Activated CD4-positive, alpha-beta T cell treated with anti-CD3 and anti-CD28 coated beads for 48 hours (primary cell): ENCODE measurements at places on chromosomes 1 and 21.
A peak's percentile ranks its signal among the peaks of the same experiment; 100 is the strongest.

- no peak for DNase-seq
Observed at GRCh38 chr1:29970747-29971325, 734.5 kb downstream of the PTPRU start.

GRCh38 chr1:31617916-31618746 lies 642 bp downstream of the HCRTR1 start:
- peak; percentile 64 for DNase-seq

DNA sequence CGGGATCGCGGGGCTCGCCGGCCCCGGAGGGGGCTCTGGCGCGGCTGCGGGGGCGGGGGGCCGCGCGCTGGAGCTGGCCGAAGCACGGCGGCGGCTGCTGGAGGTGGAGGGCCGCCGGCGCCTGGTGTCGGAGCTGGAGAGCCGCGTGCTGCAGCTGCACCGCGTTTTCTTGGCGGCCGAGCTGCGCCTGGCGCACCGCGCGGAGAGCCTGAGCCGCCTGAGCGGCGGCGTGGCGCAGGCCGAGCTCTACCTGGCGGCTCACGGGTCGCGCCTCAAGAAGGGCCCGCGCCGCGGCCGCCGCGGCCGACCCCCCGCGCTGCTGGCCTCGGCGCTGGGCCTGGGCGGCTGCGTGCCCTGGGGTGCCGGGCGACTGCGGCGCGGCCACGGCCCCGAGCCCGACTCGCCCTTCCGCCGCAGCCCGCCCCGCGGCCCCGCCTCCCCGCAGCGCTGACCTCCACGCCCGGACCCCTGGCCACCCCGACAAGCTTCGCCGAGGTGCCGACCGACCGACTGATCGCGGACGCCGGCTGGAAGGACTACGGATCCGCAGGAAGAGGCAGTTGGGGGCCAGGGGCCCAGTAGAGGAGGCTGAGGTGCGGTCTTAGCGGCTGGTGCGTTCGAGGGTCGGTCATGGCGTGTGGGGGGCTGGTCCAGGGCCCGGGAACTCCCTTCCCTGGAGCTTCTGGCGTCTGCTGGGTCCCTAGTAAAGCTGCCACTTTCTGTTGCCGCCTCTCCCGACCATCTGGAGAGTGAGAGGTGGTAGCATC lies 711 bp downstream of the TRNP1 start:
- peak; percentile 43 for DNase-seq

DNA sequence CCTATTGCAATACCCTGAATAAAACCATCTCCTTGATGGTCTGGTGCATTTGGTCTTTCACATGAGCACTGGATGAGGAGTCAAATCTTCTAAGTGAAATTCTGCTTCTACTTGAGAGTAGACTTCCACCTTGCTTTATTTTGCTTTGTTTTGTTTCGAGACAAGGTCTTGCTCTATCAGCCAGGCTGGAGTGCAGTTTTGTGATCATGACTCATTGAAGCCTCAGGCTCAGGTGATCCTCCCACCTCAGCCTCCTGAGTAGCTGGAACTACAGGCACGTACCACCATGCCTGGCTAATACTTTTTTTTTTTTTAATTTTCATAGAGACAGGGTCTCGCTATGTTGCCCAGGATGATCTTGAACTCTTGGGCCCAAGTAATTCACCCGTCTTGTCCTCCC lies 65.8 kb upstream of the F3 start:
- DNase-seq, result no peak

DNA sequence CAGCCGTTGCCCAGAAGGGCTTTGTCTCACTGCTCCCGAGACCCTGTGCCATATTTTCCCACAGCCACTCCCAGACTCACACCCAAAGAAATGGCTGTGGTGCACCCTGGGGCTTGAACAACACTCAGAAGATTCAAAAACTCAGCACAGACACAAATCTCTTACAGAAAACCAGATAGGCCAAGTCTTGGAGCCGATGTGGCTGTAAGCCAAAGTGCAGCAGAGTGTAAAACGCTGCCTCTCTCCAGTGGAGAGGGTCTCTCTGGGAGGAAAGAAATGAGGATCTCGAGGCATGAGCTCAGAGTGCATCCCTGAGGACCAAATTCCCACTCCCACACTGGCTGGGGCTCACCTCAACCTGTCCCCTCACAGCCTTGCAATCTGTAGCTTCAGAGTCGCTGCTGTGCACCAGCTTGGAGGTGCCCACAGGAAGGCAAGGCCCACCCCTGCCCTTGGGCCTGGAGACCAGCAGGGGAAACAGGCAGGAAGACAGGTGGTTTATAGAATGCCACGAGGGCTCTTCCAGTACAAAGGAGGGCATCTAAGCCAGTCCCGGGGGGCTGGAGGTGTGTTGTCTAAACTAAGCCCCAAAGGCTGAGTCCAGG lies 171.3 kb upstream of the AJAP1 start:
- no peak for DNase-seq

DNA sequence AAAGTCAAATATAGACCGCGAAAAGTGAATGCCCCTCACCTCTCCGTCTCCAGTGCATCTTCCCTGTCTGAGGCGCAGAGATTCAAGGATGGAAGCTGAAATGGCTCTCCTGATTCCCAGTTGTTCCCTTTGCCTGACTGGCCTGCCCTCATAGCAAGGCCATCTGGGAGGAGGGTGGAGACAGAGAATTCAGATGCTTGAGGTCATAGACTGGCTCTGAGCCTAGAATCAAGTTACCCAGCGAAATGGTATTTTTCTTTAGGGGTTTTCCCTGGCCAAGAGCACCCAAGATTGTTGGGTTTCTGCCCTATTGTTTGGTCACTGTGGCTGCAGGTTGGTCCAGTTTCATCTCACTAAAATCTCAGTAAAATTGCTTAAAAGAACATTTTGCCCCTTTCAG lies 7.2 kb downstream of the METTL13 start:
- no peak for DNase-seq

DNA sequence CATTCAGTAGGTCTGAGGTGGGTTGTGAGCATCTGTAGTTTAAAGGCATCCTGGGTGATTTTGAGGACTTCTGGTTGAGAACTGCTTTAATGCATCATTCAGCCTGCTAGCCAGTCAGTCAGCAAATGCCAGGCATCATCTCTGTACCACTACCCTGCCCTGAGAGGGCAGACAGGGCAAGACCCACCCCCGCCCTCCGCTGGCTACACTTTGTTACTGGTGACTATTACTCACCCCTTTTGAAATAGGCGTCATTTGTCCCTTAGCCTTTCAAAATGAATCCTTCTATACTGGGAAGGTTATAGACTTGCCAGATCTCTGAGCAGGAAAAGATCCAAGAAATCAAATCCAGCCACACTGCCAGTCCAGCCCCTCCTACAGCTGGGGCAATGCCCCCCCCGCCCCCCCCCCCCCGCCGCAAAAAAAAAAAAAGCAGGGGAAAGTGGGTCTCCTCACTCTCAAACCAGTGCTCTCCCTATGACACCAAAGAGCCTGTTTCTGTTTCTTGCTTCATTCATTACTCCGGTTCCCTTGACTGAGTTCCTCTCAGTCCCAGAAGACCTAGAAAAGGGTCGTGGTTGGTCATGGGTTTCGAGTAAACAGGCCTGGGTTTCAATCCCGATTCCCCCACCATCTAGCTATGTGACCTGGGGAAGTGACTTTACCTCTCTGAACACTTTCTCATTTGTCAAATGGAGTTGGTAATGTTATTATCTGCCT lies 4.4 kb downstream of the SELENON start:
- DNase-seq, result peak; percentile 65

DNA sequence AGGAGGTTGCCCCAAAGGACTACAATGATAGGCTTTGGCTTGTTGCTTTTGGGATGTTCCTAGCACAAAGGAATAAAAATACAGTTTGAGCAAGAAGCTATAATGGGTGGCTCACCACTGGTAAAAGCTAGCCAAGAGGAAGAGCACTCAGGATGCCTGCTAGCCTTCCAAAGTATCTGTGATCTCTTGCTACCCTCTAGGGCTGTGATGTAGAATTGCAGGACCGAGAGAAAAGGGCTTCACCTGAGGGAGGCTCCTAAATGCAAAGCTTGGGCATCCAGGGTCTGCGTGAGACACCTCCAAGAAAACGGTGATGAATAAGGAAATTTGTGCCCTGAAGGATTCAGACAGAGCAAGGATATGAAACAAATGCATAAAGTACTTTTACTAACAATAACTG lies 17.7 kb downstream of the IVL start:
- DNase-seq, result no peak

GRCh38 chr1:176557543-176558258 lies 94.7 kb downstream of the PAPPA2 start:
- DNase-seq, result no peak

GRCh38 chr21:44401386-44402160 lies 48.2 kb downstream of the TRPM2 start:
- DNase-seq, result no peak

GRCh38 chr1:211652371-211652770 lies 23.1 kb downstream of the NEK2 start:
- DNase-seq, result no peak

GRCh38 chr1:33975961-33976360 lies 112.1 kb downstream of the HMGB4 start:
- no peak for DNase-seq

GRCh38 chr1:53371851-53372250 lies 44.0 kb upstream of the LRP8 start:
- DNase-seq, result no peak

- DNase-seq, result no peak
Observed at GRCh38 chr1:170306513-170306910, 160.8 kb downstream of the NTMT2 start.

- DNase-seq, result peak; percentile 82
Observed at GRCh38 chr1:182595641-182596240, 6.7 kb upstream of the RNASEL start.

DNA sequence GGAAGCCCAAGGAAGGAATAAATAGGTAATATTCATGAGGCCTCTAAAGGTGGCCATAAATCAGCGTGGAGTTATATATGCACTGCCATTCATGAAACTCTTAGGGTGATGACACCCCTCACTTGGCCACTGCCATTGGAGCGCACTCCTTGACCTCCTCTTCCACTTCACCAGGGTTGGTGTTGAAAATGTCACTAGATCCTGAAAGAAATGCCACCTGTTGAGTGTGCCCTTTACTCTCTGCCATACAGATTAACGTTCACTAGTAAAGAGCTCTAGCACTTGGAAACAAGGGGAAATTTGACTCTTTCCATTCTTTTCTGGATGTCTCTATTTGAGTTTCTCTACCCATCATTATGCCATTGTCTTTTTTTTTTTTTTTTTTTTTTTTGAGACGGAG lies 83.5 kb upstream of the GREM2 start:
- DNase-seq, result no peak

DNA sequence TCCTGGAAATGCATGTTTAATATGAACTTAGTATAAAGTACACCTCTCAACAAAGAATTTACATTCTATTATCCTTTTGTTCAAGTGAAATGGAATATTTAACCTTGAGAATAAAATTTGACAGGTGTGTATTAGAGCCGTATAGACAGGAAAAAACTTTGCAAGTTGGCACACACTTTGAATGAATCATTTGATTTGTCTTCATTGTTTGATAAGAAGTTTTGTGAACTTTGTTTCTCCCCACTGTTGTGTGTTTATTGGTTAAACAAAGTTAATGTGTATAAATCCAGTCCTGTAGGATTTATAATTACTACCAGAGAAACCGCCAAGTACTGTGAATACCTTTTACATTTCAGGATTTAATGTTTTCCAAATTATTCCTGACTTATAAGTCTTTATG lies 2.0 kb downstream of the SYDE2 start:
- no peak for DNase-seq

- DNase-seq, result peak; percentile 39
Observed at GRCh38 chr1:1039145-1039910, 19.4 kb downstream of the AGRN start.

- no peak for DNase-seq
Observed at GRCh38 chr21:44456214-44456914, 1.1 kb downstream of the LRRC3 start.

DNA sequence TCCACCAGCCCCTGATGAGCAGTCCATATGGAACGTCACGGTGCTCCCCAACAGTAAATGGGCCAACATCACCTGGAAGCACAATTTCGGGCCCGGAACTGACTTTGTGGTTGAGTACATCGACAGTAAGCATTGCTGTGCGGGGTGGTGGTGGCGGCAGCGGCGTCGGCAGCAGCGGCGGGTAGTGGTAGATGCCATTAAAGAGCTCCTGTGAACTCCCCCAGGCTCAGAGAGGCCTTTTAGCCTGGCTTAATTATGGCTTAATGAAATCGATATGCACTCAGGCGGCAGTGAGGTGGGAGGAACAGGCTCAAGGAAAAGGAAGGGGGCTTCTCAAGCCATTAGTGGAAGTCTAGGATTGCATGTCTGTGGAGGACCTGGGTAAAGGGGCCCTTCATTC lies 41.9 kb upstream of the CNTN2 start:
- no peak for DNase-seq

DNA sequence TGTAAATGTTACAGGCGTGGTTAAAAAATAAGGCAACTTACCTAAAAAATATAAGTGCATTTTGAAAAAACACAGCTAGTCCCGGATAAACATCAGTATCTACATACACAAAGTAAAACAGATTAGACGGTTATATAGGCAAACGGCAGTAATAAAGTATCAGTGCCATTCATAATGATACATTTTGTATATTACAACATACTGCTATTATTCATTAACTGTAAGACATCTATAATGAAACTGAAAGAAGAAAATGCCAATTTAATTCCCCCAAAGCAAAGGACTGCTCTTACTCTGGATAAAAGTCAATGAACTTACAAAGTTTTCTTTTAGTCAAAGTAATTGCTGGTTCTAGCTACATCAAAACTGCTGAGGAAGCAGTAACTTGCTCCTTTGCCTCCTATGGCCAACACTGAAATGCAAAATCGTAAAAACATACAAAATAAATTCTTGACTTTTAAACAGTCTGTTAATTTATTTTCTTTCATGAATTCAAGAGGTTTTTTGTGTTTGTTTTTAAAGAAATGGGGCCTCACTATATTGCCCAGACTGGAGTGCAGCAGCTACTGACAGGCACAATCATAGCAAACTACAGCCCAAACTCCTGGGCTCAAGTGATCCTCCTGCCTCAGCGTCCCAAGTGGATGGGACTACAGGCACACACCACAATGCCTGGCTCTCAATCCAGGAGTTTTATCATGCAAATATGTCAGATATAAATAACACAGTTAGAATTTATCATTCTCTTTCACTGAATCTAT lies 23.9 kb downstream of the TMEM50B start:
- no peak for DNase-seq

DNA sequence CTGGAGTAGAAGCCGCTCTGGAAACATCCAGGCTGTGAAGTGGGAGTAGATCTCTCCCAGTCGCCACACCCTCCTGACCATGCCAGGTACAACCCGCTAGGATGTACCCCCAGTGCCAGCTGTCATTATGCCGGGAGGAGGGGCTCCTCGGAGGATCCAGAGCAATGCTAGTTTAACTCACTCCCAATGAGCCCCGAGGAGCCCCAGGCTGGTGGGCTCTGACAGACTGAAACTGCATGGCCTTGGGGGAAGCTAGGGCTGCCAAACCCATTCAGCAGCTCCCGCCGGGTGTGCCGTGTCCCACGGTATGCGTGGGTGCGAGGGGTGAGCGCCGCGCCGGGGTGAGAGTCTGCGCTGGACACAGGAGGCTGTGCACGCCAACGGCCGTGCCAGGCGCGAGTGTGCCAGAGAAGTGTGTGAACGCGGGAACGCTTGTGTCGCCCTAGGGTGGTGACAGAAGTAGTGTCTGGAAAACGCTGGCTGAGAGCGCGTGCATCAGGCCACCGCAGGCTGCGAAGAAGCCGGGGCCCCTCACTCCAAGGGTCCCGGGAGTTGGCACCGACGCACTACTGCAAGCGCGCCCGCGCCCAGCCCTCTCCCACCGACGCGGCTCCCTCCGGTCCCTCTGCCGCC lies 177.1 kb upstream of the EDN2 start:
- DNase-seq, result peak; percentile 43
